ENCODE measurements at places on chromosomes 11 and 22.

- no peak for DNase-seq
These were observed 346 bp downstream of the PPFIBP2 start for GRCh38 chr11:7514099-7514591.

- DNase-seq: no peak
These were observed 24.4 kb upstream of the IZUMO1R start for GRCh38 chr11:94279996-94280395.

DNA sequence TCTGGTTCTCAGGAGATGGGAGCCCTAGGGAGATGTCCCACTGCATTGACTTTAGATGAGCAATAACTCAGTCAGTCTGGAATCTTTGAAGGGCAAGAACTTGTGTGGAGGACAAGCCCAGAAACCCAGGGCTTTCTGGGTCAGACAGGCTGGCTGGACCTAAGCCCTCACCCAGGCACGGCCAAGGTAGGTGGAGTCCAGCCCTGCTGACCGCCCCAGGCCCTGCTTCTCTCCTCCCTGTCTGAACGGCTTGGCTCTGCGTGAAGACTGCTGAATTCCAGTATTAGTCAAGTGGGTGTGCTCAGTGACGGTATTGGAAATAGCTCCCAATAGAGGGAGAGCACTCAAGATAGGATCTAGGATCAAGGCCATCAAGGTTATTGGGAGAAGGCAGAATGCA lies 6.1 kb downstream of the CXCR5 start:
- no peak for DNase-seq

GRCh38 chr11:46100670-46101069 lies 20.6 kb downstream of the PHF21A start:
- no peak for DNase-seq

DNA sequence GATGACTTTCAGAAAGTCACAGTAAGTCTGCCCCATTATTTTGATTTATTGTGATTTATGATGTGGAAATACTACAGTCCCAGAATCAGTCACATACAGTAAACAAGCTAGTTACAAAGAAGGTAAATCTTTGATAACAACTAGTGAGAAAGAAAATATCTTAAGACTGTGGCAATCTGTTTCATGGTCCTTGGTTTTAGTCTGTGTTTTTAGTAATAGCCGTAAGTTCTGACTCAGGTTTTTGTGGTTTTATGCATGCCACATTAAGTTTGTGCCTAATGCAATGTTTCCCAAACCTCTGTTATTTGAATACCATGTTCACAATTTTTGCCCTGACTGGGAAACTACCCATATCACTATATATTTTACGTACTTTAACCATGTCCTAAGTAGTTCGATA lies 6.7 kb downstream of the CEP295 start:
- no peak for DNase-seq

GRCh38 chr22:46119729-46120419 lies 30.5 kb upstream of the PPARA start:
- DNase-seq: no peak

- no peak for DNase-seq
These were observed 15.9 kb upstream of the SNX19 start for GRCh38 chr11:130932086-130932712.

GRCh38 chr11:125083312-125084056 lies 20.4 kb downstream of the SLC37A2 start:
- no peak for DNase-seq

- DNase-seq: no peak
These were observed 76.6 kb upstream of the RASSF10 start for GRCh38 chr11:12932485-12932884.

- DNase-seq: no peak
These were observed 6.7 kb downstream of the SLC25A18 start for GRCh38 chr22:17569971-17570511.

Data from stimulated activated CD4-positive, alpha-beta T cell treated with anti-CD3 and anti-CD28 coated beads, Interleukin-15, amount 100 ng/mL, for 48 hours (primary cell).